ENCODE measurements at places on chromosomes 6 and 20.
A peak's percentile ranks its signal among the peaks of the same experiment; 100 is the strongest.

GRCh38 chr6:56758120-56758519, 115.4 kb upstream of the DST start:
- no peak for DNase-seq

DNA sequence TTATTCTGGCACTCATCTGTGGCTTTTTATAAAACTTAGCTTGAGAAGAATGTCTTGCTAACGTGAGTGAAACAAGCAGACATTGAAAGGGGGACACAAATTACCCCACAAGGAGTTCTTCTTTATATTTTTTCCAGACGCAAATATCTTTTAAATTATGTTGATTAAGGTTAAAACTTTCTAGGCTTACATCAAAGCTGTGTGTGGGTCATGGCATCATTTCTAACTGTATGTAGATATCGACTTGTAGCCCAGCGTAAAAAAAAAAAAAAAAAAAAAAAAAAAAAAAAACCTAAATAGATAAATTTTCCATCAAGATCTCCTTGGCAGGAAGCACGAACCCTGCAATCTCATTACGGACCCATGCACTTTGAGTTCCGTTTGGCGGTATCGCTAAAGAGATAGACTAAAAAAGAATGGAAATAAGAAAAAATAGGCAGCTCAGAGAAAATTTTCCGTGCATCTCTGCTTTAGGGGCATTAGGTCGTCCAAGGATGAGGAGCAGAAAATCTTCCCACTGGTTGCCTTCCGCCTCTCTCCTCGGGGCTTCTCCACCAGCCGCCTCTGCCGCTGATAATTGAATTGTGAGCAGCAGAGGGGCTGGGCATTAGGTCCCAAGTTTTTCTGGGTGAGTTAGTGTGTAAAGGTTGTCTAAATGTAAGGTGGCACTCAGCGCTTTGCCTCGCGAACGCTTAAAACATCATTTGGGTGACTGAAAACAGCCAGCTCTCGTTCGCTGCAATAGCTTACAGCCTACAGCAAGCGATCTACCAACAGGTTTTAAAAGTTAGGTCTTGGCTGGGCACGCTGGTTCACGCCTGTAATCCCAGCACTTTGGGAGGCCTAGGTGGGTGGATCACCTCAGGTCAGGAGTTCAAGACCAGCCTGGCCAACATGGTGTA, 194.0 kb downstream of the TRIM27 start:
- DNase-seq = no peak

DNA sequence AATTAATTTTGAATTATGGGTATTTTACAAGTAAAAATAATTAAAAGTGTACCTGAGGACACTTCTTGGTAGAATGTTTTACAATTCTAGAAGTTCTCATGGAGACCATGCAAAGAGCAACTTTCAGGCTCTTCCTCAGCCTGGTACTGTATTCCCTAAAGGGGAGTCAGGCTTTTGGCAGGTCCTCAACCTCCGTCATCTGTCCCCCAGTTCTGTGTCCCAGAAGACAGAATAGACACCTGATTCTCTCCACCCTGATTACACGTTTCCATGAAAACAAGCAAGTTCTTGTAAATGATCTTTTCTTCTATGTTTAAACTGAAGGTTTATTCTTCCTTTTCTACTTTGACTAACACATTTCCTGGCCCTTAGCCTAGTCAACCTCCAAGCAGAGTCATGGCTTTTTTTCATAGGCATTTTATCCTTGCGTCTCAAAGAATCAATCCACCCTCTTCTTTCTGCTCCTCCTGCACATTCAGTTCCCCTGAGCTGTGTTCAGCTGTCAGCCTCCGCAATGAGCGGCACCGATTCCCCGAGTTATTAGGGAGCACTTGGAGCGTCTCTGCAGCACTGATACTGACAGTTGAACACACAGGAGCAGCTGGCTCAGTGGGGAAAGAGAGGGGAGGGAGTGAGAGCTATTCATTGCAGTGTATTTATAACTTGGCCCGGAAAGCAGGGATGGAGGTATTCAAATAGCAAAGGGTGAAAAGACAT, 1082.4 kb upstream of the MAP3K7 start:
- DNase-seq = peak; percentile 81

DNA sequence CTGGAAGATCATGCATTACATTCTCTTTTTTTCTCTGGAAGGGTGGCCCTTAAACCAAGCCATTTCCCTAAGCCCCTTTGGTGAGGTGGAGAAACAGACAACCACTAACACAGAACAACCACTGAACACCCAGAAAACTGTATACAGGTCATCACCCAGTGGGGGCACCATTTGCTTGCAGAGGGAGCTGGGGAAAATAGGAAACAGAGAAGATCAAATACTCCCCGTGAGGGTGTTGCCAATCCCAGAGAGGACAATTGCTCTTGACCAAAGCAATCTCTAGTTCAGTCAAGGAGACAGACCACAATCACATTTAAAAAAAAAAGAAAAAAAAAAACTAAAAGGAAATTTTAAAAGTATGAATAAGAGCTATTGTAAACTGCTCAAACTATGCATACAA, 865 bp upstream of the DAAM2 start:
- no peak for DNase-seq
